NCI-H1092 treated with DMSO at 0.1 percent for 48 hours (cell line): ENCODE measurements at places on chromosomes 16 and 17.
A peak's percentile ranks its signal among the peaks of the same experiment; 100 is the strongest.

- DNase-seq, result peak; percentile 79
These were observed 2.0 kb downstream of the USP36 start for GRCh38 chr17:78838574-78839005.

GRCh38 chr17:82670661-82671450, 22.6 kb upstream of the WDR45B start:
- DNase-seq, result no peak

DNA sequence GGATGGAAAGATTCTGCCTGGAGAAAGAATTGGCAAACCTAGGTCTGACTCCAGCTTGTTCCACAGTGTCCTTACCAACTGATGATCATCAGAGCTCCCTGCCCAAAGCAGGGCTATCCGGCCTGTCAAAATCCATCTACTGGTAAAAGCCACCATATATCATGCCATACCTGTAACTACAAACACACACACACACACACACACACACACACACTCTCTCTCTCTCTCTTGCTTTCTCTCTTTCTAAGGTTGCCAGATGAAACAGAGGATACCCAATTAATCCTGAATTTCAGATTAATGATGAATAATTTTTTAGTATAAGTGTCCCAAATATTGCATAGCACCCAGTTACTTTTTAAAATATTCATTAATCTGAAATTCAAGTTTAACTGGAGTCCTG, 1.5 kb upstream of the MMP28 start:
- DNase-seq, result no peak

DNA sequence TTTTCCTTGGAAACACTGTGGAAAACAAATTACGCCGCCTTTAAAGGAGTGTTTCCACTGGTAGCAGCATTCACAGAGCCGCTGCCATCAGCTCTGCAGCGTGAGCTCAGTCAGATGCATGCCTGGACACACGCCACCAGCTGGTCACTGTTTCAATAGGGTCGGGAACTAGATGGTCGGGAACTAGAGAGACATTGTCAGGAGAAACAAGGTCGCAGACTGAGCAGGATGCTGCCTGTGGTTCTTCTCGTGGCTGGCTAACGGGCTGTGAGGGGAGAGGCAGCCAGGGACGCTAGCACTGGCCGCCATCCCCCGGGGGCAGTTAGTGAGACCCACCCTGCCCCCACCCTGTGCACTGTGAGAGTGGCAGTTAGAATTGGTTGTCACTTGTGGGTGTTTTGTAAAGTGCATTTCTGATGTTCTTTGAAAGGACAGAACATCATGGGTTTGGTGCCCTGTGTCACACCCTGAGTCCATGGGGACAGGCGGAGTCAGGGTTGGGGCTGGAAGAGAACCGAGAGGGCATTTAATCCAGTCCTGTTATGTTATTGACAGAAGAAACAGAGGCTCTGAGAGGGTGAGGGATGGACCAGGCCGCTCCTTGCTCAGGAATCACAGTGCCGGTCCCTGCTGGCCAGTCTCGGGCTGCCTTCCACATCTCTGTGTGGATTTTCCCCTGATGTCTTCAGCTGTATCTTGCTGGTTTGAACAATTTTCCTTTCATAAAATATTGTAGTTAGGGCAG, 86.3 kb downstream of the SPECC1 start:
- DNase-seq, result peak; percentile 48

GRCh38 chr17:796609-797008, 14.5 kb downstream of the MRM3 start:
- no peak for DNase-seq

DNA sequence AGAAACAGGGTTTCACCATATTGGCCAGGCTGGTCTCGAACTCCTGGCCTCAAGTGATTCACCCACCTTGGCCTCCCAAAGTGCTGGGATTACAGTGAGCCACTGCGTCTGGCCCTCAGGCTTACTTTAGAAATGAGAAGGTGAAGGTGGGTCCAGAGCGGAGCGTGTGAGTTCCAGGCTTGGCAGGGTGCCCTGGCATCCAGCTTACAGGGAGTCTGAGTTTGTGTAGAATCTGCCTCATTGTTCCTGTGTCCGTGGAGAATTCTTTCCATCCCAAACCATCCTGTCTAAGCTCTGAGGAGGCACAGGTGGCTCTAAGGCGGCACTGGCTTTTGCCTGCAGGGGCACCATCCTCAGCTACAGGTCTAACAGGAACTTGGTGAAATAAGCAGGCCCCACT, 50.6 kb downstream of the RAB11FIP3 start:
- no peak for DNase-seq

- DNase-seq, result no peak
These were observed 15.9 kb upstream of the RPRML start for GRCh38 chr17:46994993-46995392.

DNA sequence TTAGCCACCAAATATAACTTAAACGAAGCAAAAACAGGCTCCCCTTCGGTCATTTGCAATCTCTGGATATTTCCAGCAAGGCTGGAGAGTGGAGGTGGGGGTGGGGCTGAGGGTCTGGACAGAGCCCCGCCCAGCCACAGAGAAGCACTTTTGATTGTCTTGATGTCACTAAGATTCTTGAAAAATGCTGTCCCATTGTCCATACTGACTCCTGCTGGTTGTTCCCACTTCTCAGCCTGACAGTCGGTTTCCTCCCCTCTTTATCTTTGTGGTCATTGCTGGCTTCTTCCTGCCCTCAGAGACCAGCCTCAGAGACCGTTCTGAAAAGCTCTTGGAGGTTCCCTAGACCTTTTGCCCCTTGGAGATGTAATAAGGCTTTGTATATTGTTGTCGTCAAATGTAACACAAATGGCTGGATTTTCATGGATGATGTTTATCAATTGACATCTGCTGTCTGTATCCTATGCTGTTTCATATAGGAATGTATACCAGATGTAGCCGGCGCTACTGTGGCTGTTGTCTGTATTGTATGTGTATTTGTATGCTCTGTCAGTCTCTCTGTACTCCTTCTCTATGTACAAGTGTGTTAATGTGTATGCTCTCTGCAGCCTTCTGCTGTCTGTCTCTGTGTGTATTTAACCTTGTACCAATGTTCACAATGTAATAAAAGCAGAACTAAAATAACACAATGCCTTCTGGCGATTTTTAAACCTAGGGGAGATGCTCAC, 94.8 kb upstream of the DNAH9 start:
- DNase-seq, result no peak

DNA sequence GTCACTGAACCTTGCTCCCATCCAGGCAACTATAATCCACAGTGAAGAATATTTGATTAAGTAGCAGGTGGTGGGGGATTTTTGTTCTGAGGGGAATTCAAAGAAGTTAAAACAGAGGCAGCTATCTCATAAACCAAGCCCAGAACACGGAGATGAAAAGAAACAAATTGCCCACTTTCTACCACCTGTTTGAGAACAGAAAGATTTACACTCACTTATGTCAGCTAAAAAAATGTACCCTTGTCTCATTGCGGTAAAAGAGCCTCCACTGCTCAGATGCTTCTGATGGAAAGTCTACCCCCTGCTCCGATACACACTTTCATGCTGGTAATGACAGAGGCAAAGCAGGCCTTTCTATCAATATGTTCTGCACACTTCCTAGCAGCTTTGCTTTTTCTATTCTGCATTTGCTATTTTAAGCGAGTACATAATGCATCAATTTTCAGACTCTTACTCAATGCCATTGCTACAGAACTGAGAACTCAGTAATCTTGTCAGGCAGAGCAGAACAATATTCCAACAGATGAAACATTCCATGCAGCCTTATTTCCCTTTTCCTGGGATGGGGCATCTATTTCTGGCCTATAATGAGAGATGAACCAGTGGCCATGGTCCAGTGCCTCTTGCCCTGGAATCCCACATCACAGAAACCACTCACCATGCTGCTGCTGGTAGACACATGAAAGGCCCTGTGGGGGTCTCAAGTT, 29.0 kb downstream of the CDK5R1 start:
- DNase-seq, result peak; percentile 71
